ENCODE measurements at places on chromosomes 5 and 9.
A peak's percentile ranks its signal among the peaks of the same experiment; 100 is the strongest.

GRCh38 chr9:133991964-133992779 is at the start of gene VAV2:
TSS of gene VAV2 (minus strand) at chr9:133992324. CDS start at chr9:133992278, 46 bp downstream.
- no peak for DNase-seq

- DNase-seq: no peak
Observed at GRCh38 chr9:135230386-135230765, 142.9 kb downstream of the OLFM1 start.

GRCh38 chr9:104895572-104895971 is 32.4 kb downstream of the ABCA1 start:
- peak; percentile 36 for DNase-seq

DNA sequence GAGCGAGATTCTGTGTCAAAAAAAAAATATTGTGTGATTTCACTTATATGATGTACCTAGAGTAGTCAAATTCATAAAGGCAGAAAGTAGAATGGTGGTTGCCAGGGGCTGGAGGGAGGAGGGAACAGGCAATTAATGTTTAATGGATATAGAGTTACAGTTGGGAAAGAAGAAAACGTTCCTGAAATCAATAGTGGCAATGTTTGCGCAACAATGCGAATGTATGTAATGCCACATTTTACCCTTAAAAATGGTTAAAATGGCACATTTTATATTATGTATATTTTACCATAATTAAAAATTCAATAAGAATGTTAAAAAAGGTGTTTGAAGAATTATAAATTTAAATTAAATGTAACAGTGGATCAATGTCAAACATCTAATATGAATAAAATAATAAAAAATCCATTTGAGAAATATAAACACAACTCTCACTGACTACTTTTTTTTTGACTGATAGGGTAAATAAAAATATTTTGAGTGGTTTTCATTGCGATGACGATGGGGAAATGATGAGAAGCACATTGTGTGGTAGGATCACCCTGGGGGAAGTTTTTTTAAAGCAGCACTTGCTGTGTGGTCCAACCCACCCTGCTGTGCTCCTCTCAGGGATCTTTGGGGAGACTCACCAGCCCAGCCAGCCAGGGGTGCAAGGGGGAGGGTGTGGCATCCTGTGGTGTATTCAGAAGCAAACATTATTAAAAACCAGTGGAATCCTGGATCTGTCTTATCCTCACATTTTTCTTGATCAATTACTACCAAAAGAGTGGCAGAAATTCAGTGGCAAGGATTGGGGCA is 4.3 kb downstream of the FYB1 start:
- DNase-seq: no peak

DNA sequence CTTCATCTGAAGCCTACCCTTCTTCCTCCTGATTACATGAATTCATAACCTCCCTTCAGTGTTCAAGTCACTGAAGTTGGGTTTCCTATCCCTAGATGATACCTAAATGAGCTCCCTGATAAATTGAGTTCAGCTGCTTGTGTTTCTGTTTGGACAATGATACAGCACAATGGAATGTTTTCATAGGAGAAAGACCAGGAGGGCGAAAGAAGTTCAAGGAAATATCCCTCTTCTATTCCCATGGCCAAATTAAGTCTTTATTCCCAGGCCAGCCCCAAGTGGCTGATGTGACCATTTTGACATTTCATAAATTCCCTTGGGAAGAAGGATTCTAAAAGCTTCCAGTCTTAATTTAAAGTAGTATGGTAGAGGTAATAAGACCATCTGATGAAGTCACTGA is 555.8 kb upstream of the CLINT1 start:
- no peak for DNase-seq

GRCh38 chr9:129209109-129209508 is 31.0 kb upstream of the IER5L start:
- DNase-seq: no peak

DNA sequence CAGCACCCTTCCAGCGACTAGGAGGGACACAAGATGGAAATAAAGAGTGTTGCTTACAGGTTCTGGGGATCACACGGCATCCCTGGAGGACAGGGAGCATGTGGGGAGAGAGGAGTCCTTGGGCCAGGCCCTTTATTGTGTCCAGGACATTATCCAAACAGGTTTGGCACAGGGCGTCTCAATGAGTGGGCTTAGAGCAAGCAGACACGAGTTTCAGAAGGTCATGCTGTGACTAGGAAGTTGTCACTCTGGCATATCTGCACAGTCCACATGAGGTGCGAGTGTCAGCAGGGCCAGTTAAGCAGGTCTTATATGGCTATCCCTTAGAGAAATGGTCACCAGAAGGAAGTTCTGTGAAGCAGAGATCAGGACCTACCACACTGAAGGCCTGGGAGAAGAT is 174.5 kb upstream of the OTULINL start:
- DNase-seq: no peak

- DNase-seq: no peak
Observed at GRCh38 chr9:125142560-125143376, 560 bp downstream of the SCAI start.

DNA sequence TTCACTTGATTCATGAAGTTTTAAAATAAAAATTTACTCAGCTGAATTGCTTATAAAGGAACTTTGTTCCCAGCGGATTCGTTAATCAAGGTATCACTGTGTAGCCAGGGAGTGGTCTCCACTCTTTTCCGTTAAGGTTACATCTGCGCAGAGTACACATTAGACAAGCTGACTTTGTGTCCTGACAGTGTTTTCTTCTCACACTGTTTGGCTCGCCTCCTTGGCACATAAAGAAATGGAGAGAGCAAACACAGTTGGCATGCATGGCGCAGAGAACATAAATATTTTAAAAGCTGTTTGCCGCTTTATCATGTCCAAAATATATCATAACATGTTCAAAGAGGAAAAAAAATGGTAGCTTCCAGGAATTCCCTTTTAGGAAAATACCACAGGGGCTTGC is 153.2 kb downstream of the EDIL3 start:
- no peak for DNase-seq

- DNase-seq: no peak
Observed at GRCh38 chr5:82886911-82887310, 190.3 kb downstream of the TMEM167A start.

- DNase-seq: peak; percentile 44
Observed at GRCh38 chr5:155082401-155082800, 68.8 kb downstream of the KIF4B start.

- DNase-seq: no peak
Observed at GRCh38 chr5:58066557-58066956, 393.3 kb downstream of the PLK2 start.

DNA sequence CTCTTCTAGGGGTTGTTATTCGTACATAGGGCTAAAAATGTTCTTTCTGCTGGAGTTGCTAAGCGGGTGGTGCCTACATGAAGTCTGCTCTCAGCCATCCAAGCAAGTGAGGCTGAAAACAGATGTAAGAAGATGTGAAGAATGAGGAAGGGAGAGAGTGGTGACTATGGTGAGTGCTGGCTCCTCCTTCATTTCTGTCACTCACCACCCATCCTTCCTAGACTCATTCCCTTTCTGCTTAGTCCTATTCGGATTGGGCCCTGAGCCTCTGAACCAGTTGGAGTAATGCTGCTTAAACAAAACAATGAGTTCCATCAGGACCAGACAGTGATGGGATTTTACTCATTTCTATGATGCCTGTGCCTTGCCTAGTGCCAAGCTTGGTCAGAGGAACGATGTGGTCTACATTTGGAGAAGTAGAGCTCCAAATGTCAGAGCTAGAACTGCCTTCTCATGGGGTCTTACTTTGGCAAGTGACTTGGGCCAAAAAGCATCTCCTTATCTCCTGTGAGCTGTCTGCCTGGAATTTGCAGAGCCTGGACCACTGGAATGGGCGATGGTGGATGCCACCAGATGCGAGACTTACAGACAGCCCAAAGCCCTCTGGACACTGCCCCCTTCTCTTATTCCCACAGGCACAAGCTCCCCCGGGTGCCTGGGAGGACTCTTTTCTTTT is 192.9 kb downstream of the FBXL7 start:
- DNase-seq: no peak

DNA sequence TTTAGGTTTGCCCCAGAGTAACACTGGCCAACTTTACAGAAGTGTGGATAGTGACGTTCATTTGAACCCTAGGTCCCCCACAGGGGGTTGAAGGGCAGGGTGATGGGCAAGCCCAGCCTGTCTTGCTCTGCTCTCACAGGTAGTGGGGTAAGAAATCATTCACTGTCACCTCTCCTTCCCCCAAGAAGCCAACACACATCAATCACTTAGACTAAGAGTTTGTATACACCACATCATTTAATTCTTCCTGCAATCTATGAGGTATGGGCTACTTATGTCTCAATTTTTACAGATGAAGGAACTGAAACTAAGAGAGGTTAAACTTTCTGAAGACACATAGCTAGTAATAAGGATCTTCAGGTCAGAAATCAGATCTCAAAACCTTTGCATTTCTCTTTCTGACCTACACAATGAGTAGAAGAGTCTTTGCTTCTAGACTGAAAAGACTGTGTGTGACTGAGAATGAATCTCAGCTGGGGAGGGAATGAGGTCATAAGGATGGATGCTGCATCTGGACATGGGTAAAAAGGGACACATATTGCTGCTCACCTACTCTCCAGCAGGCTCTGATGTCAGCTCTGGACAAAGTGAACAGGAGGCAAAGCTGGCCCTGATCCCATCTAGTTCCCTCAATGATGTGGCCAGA is 81.0 kb upstream of the EQTN start:
- no peak for DNase-seq

DNA sequence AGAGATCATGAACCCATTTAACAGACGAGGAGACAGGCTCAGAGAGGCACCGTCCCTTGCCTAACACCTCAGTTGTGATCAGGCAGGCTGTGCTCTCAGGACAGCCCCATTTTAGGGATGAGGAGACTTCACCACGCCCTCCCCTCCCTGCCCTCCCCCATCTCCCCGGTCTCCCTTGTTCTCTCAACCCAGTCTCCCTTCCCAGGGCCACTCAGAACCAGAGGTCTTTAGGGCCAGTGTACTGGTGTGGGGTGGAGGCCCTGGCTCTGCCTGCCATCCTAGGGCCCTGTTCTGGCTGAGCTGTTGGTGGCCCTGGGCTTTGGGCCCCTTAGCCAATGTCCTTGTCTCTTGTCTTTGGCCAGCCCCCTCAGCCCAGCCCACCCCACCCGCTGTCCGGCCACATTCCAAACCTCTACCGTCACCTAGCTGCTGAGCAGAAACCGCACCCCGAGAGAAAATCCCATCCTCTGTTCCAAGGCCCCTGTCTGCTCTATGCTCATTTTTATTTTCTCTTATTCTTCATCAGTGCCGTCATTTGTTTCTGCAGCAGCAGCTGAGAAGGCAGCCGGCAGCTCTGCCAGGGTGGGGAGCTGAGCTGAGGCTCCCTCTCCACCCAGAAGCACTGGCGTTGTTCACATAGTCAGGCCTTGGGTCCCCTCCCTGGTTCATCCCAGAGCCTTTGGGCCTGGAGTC is 33.9 kb downstream of the OLFML2A start:
- peak; percentile 77 for DNase-seq

DNA sequence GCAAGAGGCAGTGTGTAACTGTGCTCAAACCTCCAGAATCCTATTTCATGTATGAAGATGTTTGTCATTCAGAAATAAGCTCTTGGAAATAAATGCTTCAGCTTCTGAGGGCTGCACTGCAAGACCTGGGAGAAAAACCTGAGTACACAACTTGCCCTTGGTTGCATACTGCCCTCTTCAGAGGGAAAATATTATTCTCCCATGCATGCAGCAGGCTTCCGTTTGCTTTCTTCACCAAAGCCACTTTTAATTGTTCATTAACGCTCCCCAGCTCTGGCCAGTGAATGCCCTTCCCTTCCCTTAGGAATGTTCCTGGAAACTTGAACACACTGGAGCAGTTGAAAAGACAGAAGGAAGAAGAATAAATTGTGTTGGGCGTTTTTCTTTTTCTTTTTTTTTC is 2.5 kb upstream of the WHRN start:
- no peak for DNase-seq

GRCh38 chr5:68454766-68455165 is 239.2 kb downstream of the PIK3R1 start:
- no peak for DNase-seq

GRCh38 chr5:32138839-32139493 is 35.2 kb downstream of the GOLPH3 start:
- DNase-seq: peak; percentile 13

GRCh38 chr5:171355302-171355724 is 32.3 kb upstream of the NPM1 start:
- no peak for DNase-seq

- DNase-seq: no peak
Observed at GRCh38 chr9:9387511-9388115, 1225.2 kb downstream of the PTPRD start.

- peak; percentile 49 for DNase-seq
Observed at GRCh38 chr9:115208501-115208900, 90.5 kb upstream of the TNC start.
